HEK293T (cell line): ENCODE measurements at places on chromosomes 6 and 20.

- DNase-seq, result no peak
Observed at GRCh38 chr6:108831104-108831503, 17.1 kb upstream of the ARMC2 start.

GRCh38 chr6:31008165-31008564, 2.1 kb upstream of the MUC22 start:
- no peak for DNase-seq

GRCh38 chr6:524803-525202, 132.1 kb downstream of the HUS1B start:
- no peak for DNase-seq

- no peak for DNase-seq
Observed at GRCh38 chr6:108897371-108897770, 49.1 kb downstream of the ARMC2 start.

GRCh38 chr20:62785393-62785792, 10.9 kb upstream of the MRGBP start:
- no peak for DNase-seq

DNA sequence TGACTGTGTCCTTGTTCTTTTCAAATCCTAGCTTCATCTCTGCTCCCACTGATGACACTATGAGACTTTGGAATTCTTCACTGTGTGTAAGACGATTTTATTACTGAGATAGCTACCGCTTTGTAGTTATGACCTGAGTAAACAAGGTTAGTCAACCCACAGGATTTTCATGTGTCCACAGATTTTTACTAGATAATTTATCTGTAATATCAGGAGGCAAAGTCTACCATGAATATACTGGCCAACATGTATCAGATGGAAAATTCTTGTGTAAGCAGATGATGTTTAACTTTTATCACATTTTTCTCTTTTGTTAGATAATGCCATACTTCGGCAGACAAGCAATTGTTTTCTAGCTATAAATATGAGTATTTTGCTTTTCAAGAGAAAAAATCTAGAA, 119.8 kb downstream of the SGK1 start:
- no peak for DNase-seq

GRCh38 chr6:26029570-26029856, 57.7 kb upstream of the HFE start:
- no peak for DNase-seq

DNA sequence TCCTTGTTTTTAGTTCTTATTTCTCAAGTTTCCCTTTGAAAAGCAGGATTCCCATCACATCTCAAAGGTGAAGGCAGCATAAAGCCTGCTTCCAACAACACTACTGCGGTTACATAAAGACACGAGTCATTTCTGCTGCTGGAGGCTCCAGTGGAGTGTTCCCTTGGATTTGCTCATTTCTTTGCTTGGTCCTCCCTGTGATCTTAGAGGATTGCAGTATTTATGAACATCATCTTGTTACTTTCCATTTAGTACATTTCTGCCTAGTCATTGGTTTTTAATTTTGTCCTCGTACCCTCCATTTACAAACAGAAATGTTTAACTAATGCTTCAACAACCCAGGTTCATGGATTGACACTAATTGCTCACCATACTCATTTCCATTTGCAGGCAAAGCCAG, 298.8 kb downstream of the ZNF217 start:
- DNase-seq, result no peak

DNA sequence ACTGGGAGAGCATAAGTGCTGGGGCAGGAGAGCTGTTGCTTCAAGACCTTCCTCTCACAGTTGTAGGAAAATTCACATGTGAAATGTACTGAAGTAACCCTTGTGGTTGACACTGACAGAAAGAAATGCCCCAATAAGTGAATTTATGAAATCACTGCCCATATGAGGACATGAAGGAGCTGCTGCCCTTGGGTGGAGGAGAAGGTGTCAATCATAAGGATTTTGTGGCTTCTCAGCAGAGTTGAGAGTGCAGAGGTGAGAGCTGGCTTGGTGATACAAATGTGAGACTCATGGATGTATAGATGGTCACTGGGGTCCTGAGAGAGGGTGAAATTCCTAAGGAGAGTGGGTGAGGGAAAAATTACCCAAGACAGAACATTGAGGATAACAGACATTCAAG, 33.9 kb upstream of the CMTR1 start:
- DNase-seq, result no peak

- no peak for DNase-seq
Observed at GRCh38 chr6:78561015-78561414, 306.3 kb upstream of the IRAK1BP1 start.

- DNase-seq, result no peak
Observed at GRCh38 chr6:106027758-106028157, 58.4 kb upstream of the PRDM1 start.

DNA sequence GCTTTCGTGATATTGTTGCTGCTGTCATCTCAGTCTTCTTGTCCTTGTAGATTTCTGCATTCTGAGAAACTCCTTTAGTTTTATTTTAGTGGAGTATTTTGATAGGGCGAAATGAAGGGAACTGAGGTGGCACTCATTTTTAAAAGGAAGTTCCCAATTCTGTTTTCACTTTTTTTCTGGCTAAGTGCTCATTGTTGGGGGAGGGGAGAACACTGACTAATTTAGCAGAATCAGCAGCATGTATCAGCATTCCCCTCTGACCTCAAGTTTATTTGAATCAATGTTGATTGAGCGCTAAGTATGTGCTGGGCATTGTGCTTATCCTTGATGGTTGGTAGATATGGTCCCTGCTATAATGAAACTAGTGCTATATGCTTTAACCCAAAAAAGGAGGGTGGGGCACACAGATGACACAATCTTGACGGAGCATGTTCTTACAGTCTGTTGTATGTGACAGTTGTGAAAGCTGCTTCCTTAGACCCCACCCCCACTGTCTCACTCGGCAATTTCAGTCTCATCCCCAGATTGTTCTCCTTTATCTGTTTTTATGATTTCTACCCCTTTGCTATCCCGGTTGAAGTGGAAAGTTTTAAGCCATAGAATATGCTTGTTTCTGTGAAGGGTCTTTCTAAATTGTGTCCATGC, 262.4 kb downstream of the SOX4 start:
- no peak for DNase-seq

DNA sequence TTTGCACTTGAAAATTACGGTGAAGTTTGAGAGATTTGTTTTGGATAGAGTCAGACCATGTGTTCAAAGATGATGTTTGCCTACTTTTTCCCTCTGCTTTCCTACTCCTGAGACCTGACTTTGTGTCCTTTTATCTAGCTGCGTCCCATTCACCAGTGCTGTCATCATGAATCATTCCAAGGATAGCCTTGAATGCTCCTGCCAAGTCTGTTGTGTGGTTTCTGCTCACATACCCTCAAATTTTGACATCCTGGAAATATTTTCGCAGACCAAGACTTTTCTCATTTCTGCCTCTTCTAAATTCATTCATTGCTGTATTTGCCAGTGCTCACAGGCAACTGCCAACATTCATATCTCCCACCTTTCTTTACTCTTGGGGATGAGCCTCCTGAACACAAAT, 175.9 kb upstream of the SCGN start:
- DNase-seq, result no peak

- no peak for DNase-seq
Observed at GRCh38 chr6:121105461-121105860, 228.8 kb downstream of the TBC1D32 start.
